Type B pancreatic cell (in vitro differentiated cells): ENCODE measurements at places on chromosomes 16 and 17. TPM values are rescaled to one million over a fixed set of nuclear protein-coding genes. Genes with fewer than 3 reads are reported as not detected.

DNA sequence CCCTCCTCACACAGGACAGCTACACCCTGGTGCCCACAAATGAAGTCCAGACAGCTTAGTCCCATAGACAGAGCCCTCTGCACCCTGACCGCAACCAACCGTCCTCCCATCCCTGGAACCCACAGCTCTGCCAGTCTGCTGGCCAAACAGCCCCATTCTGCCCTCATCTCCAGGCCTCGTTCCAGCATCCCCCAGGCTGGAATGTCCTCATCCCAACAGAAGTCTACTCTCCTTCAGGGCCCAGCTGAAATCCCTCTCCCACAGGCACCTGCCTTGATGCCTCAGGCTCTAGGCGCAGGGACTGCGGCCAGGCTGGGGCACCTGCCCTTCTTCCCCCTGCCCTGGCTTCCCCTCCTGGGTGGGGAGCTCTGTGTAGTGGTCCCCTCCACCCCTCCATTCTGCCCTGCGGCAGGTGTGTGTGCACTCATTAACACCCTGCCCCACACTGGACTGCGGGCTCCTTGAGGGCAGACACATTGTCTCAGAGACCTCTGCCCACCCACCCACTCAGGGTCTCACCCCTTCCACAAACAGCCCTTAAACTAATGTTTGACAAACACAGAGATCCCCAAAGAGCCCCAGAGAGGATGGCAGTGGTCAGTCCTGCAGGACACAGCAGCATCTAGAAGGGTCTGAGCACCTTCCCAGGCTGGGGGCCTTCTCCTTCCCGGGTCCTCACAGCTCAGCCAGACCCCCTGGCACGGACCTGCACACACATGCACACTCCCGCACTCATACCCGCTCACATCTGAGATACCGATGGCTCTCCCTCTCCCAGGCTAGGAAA lies 820 bp downstream of the GRIN2C start:
- peaks cover 81% of the 10 kb centered on the region for H3K27me3 ChIP-seq
- H3K4me1 ChIP-seq = no peaks in the 10 kb centered on the region
- DNase-seq = no peak
- H3K36me3 ChIP-seq = peaks cover 5% of the 10 kb centered on the region

- no peak overlapping the region for H3K4me3 ChIP-seq
- peaks cover 5% of the 10 kb centered on the region for H3K4me1 ChIP-seq
- H3K36me3 ChIP-seq = peaks cover 4% of the 10 kb centered on the region
- peak overlapping the region; percentile 52 for H3K27ac ChIP-seq
- no peak for DNase-seq
Measured at GRCh38 chr16:55672471-55672870, 16.7 kb downstream of the SLC6A2 start.

The C17orf78 gene
- 1.6 TPM in 1 of 2 replicates, not detected in the other for total RNA-seq

The PNPO gene
- total RNA-seq = 12.8 and 16.3 TPM in 2 replicates
